ENCODE measurements at places on chromosomes 2 and 18. TPM values are rescaled to one million over a fixed set of nuclear protein-coding genes. Genes with fewer than 3 reads are reported as not detected.

Gene SPAG16
- 12.0 TPM for polyA plus RNA-seq

- H3K27ac ChIP-seq, result no peak overlapping the region
- H3K4me3 ChIP-seq, result no peak overlapping the region
- DNase-seq, result no peak
Measured at GRCh38 chr18:57439985-57440330, 4.8 kb downstream of the ONECUT2 start.

Gene RAD51AP2
- polyA plus RNA-seq, result not detected

- H3K27me3 ChIP-seq, result no peaks in the 10 kb centered on the region
- peaks cover 18% of the 10 kb centered on the region for H3K4me1 ChIP-seq
- no peak overlapping the region for H3K27ac ChIP-seq
- no peak overlapping the region for H3K4me3 ChIP-seq
- H3K36me3 ChIP-seq, result no peaks in the 10 kb centered on the region
- no peak for DNase-seq
Measured at GRCh38 chr18:58646334-58646862, 17.5 kb upstream of the ALPK2 start.

DNA sequence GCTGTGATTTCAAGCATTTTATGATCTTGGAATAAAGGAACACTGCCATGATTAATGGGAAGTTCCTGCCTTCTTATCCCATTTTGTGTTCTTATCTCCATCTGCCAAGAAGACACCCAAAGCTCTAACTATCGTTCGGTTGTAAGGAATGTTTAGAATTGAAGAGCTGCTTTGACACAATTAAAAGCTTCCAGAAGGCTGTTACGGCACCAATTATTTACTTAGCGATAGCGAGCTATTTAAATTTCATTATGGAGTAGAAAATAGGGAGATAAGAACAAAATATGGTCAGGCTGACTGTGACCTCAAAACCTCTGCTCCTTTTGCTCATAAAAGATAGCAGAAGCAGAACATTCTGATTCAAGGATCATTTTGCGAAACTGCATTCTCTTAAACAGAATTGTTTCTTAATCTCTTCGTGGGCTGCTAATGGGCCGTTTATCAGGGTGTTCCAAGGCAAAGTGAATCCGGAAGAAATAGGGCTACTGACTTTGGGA is 101.6 kb downstream of the SLC4A3 start:
- H3K27ac ChIP-seq, result no peak overlapping the region
- no peaks in the 10 kb centered on the region for H3K4me1 ChIP-seq

Gene CGREF1
- 0.17 TPM for polyA plus RNA-seq

DNA sequence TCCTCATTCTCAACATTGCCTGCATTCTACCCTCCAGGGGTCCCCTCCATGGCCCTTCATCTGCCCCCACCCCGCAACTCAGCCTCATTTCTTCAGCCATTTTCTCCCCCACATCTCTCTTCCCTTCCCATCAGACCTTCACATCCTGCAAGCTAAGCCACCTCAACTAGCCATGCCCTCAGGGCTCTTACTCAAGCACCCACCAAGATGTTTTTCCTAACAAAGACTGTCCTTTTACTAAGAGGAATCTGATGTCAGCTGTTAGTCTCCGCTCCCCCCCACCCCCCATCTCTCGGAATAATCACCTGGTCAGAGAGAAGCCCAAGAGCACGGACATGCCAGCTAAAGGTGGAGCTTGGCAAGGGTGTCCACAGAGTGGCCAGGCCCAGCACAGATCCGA is 4.7 kb upstream of the CAPN10 start:
- peaks cover 19% of the 10 kb centered on the region for H3K4me1 ChIP-seq
- H3K27ac ChIP-seq, result no peak overlapping the region
- H3K36me3 ChIP-seq, result peaks cover 17% of the 10 kb centered on the region
- H3K4me3 ChIP-seq, result no peak overlapping the region

DNA sequence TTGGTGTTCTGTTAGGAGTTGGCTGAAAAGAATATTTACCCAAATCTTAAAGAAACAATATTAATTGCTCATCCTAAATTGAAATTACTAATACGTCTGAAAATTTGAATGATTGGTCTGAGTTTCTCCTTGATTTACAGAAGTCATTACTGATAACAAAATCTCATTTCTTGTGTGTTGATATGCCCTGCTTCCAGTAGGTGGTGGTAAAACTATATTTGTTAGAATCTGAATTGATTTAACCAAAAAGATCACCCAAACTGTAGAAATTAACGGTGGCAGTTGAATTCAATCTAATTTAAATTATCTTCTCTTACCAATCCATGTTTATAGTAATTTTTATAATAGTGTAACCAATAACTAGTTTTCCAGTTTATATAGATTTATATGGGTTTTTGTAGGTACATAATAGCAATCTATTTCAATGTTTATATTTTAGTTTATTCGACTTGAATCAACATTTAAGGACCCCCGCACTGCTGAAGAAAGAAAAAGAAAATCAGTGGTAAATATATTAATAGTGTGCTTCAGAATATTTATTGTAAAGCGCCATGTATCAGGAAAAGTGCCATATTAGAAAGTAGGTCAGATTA is 38.3 kb downstream of the PAPOLG start:
- H3K4me1 ChIP-seq, result peaks cover 7% of the 10 kb centered on the region
- no peak for DNase-seq
- H3K36me3 ChIP-seq, result peaks cover 61% of the 10 kb centered on the region
- H3K4me3 ChIP-seq, result no peak overlapping the region
- no peaks in the 10 kb centered on the region for H3K27me3 ChIP-seq

GRCh38 chr2:189142893-189143759 is 36.4 kb downstream of the COL5A2 start:
- no peaks in the 10 kb centered on the region for H3K27me3 ChIP-seq
- no peak overlapping the region for H3K27ac ChIP-seq
- H3K36me3 ChIP-seq, result no peaks in the 10 kb centered on the region
